Thyroid gland (tissue), 4 donors: ENCODE measurements at places on chromosomes 5 and 9. TPM values are rescaled to one million over a fixed set of nuclear protein-coding genes. Genes with fewer than 3 reads are reported as not detected.

GRCh38 chr5:42404366-42404765, 18.9 kb upstream of the GHR start:
- no peak overlapping the region for H3K4me3 ChIP-seq
- no peak for DNase-seq
- no peaks in the 10 kb centered on the region for H3K4me1 ChIP-seq
- H3K27me3 ChIP-seq, result no peaks in the 10 kb centered on the region
- no peak overlapping the region for H3K27ac ChIP-seq

DNA sequence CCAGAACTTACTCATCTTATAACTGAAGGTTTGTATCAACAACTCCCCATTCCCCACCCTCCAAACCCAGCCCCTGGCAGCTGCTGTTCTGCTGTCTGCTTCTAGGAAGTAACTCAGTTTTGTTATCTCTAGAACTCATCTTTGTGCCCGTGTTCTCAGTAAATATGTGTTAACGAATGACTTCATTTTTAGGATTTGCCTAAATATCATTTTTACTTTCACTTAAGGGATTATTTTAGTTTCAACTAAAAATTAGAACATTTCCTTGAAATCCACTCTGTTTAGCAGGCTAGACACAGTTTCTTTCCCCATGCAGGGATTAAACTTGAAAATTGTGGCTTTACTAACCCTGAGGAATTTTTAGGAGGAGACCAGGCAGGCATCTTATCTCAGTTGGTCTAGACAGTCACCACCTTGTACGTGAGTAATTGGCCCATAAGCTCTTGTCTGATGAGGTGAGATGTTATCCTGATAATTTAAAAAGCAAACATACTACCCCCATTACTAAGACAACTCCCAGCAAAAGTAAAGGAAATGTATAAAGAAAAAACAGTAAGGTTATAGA, 68.2 kb upstream of the TNFAIP8 start:
- DNase-seq, result no peak
- peaks cover 65% of the 10 kb centered on the region for H3K4me1 ChIP-seq
- H3K36me3 ChIP-seq, result no peaks in the 10 kb centered on the region
- H3K4me3 ChIP-seq, result no peak overlapping the region
- H3K27ac ChIP-seq, result no peak overlapping the region

DNA sequence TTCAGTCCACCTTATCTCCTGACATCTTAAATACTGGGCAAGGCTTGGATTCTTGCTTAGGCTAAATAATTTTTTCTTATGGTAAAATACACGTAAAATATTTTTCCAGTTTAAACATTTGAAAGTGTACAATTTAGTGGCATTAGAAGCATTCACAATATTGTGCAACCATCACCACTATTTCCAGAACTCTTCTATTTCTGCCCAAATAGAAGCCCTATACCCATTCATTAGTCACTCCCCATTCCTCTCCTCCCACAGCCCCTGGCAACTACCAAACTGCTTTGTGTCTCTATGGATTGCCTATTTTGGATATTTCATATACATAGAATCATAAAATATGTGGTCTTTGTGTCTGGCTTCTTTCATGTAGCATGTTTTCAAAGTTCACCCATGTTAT, 57.6 kb downstream of the IL31RA start:
- no peaks in the 10 kb centered on the region for H3K27me3 ChIP-seq
- DNase-seq, result no peak
- H3K36me3 ChIP-seq, result no peaks in the 10 kb centered on the region
- H3K27ac ChIP-seq, result no peak overlapping the region
- H3K4me3 ChIP-seq, result no peak overlapping the region

DNA sequence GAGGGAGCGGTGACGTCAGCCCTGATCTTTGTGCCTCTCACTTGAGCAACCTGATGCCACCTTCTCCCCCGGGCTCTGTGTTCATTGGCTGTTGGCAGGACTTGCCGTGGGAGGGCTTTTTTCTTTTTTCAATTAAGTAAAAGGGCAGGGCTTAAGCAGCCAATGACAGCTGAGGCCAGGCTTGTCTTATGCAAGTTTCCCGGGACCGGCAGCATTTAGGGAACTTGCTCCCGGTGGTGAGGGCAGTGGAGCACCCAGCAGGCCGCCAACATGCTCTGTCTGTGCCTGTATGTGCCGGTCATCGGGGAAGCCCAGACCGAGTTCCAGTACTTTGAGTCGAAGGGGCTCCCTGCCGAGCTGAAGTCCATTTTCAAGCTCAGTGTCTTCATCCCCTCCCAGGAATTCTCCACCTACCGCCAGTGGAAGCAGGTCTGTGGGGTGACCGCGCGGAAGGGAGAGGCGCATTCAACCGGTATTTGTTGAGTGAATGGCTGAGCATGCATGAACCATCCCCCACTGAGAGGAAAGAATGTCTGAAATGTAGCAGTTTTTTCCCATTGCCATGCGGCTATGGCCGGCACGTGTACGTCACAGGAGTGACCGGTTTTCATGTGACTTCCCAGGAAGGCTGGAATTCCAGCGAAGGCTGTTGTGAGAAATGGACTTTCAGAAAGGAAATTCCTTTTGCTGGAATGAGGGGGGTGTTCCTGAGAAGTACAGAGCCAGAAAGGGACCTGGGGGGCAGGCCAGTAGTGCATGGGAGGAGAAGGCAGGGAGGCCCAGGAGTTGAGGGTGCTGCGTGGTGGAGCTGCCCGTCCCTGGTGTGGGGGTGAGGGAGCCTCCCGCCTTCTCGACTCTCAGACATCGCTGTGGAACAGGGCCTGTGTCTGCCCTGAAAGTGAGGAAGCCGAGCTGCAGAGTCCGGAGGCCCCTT, 29.0 kb downstream of the PTGES2 start:
- H3K4me3 ChIP-seq, result peak overlapping the region; percentile 0
- peak; percentile 98 for DNase-seq
- peaks cover 71% of the 10 kb centered on the region for H3K4me1 ChIP-seq
- no peaks in the 10 kb centered on the region for H3K27me3 ChIP-seq

DNA sequence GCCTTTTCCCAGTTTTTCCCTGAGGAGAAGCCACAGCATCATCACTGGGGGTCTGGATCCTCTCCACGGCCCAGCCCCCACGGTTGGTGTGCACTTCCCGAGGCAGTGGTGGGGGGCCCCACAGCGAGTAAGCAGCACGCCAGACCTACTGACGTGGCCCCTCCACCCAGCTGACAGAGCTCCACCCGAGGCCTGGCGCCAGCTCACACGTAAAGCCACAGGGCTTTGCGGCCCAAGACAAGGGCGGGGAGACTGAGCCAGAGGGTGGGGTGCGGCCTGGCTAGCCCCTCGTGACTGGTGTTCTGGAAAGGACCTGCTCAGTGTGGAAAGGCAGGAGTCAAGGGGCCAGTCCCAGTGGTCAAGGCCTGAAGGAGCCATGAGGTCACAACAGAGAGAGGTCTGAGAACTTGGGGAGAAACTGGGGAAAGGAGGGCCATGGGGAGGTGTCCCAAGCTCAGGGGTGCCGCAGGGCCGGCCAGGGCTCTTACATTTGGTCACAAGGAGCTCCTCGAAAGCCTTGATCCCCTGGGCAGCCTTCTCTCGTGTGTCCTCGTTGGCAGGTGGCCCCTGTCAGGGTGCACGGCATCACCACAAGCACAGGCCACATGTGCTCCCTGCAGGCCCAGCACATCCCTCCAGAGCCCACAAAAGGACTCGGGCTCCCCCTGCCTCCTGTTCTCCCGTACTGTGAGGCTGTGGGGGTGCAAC, 5.5 kb downstream of the SNAPC4 start:
- H3K27ac ChIP-seq, result no peak overlapping the region
- no peak for DNase-seq
- H3K27me3 ChIP-seq, result no peaks in the 10 kb centered on the region
- H3K4me3 ChIP-seq, result no peak overlapping the region

DNA sequence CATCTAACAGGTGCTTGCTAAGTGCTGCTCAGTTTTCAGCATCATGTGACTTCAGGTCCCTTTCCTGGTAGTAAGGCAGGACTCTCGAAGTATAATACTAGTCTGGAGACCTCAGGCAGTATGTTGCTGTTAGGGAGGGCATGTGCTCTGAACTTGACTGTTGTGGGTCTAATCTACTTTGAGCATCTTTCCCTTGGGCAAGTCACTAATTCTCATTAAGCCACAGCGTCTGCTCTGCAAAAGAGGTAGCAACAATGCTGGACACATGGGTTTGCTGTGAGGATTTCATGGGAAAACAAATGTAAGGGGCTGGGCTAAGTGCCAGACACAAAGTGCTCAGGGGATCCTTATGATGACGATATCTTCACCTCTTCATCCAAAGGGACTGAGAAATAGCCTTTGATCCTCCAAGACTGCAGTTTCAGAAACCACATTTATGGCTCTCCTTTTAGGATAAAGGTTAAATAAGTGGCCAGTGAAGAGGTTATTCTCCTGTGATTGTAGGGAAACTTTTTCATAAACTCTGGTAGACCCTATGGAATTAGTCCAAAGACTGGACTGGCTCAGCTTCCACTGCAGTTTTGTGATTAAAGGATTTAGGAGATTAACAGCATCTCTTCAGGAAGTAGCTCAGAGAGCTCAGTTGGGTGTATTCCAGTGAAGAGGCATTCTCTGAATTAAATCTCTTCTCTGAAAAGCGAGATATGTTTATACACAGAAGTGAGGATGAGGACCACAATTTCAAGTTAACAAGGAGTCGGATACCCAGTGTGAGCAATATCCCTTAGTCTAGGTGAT, 216.6 kb downstream of the SGCD start:
- no peaks in the 10 kb centered on the region for H3K36me3 ChIP-seq
- DNase-seq, result no peak
- H3K4me1 ChIP-seq, result no peaks in the 10 kb centered on the region
- H3K27me3 ChIP-seq, result no peaks in the 10 kb centered on the region

DNA sequence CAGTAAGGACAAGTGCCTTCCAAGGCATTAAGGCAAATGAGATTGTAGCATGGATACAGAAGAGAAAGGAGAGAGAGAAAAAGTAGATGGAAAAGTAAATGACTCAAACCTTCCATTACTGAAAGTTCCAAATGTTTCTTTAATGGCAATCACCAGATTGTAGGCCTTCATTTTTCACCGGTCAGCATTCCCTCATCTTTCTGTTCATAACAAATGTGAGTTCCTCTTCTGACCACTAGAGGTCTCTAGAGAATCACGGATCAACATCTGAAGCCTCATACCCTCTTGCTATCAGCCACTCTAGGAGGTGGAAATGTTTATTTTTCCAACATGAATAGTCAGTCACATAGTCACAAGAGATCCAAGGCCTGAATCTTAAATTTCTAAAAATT, 73.6 kb upstream of the RPS23 start:
- H3K36me3 ChIP-seq, result no peaks in the 10 kb centered on the region
- no peaks in the 10 kb centered on the region for H3K27me3 ChIP-seq

DNA sequence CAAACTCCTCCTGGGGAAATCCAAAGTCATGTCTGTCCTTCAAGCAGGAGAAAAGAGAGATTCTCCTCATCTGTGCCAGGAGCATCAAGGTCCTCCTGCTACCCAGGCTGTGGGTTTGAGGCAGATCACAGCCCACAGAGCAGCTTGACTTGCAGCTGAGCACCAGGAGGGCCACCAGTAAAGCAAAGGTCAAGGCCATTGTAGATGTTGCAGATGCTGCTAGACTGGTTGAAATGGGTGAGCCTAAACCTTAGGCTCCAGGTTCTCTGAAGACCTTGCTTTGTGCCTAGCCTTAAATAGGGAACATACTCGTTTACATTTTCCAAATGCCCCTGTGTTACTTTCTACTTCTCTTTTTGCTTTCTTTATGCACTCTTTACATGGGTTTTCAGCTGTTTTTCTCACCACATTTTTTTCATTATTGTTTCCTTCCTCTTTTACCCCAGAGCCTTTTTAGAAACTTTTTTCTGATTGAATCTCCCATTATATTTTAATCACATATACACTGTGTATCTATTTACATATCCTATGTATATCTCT, at the start of gene IFNA2:
IFNA2 (minus strand) TSS at position 268 of the 540 bp plus-strand sequence; CDS start at position 199, 69 bp downstream.
- no peak for DNase-seq
- no peak within 1 kb of the TSS for H3K4me3 ChIP-seq
- no peaks in the 10 kb centered on the region for H3K4me1 ChIP-seq
- H3K27ac ChIP-seq, result no peak within 1 kb of the TSS
- peaks cover 6% of the 10 kb centered on the region for H3K27me3 ChIP-seq

DNA sequence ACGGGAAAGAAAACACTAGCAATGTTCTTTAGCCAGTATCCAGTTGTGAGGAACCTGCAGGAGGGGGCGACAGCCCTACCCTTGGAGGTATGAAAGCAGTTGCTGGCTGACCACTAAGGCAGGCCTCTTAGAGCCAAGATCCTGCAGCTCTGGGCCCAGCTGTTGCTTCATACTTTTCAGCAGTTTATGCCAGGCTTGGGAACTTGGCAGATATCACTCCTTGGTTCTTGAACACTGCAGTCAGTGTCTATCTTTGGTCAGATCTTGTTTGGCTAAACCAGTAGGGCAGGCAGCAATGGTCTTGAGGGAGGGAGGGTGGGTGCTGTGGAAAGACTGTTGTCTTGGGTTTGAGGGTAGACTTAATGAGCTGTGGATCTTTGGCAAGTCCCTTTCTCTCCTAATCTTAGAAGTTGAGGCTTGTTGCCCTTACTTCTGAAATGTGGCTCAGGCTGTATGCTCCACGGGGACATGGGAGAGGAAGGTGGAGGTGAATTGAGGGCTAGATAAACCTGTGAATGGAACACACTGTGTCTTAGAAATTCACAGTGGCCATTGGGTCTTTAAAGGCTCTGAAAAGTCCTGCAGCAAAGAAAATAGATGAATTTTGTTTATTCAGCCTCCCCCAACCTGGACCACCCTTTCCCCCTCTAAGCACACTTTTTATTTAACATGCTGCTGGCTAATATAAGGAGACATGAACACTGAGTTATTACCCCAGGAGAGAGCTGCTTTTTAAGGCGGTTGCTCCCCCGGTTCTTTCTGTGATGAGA, 37.5 kb downstream of the ZNF618 start:
- peak; percentile 39 for DNase-seq
- H3K4me1 ChIP-seq, result peaks cover 50% of the 10 kb centered on the region
- no peak overlapping the region for H3K27ac ChIP-seq
- no peaks in the 10 kb centered on the region for H3K36me3 ChIP-seq
- H3K27me3 ChIP-seq, result no peaks in the 10 kb centered on the region

DNA sequence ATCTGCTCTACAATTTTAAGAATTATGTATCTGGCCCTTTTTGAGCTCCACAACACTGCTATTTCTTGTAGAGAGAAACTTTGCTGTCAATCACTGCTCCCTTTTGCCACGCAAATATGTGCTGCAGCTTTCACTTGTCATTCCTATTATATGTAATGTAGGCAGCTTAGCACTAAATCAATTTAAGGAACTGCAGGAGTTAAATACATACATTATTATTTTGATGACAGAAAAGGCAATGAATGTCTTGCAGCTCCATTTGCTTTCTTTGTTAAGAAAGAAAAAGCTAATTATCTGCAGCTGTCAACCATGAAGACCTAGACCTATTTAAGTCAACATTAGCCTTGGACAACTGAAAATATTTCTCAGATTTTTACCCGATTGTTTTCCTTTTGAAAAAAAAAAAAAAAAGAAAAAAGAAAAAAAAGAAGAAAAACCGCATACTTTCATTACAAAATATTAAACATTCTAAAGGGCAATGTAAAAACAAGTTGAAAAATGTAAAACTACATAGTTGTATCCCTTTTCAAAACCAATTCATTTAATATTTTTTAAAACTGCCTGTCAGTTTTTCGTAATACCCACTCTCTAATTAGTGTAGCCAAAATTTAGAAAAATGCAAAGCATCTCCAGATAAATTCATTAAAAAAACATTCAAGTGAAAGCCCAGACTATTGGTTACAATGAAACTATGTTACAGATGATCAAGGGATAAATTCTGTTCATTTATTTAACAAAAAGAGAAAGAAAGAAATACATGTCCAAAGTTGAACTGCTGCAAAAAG, 57.2 kb downstream of the RFX3 start:
- no peaks in the 10 kb centered on the region for H3K27me3 ChIP-seq
- no peak overlapping the region for H3K27ac ChIP-seq
- H3K4me1 ChIP-seq, result no peaks in the 10 kb centered on the region

Gene TAF1L
- 0.13 TPM for total RNA-seq

Gene SPTAN1
- 253 TPM for total RNA-seq

Gene SLC36A2
- not detected for total RNA-seq
